ENCODE measurements at places on chromosomes 4 and X.

DNA sequence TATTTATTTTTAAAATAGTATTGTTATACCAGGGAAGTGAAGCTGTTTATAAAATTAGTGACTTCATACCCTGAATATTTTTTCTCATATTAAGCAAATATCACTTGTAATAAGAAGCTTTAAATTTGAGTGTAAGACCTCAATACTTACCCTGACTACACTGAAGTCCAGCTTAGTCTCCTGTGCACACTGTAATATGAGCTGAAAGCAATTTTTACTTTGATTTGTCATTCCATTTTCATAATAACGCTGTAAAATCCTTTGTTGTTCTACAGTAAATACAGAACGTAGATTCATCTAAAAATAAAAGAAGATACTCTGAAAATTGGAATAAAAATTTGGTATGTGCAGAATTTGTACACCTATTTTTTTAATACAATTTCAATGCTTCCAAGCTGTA lies 27.2 kb downstream of the HDX start:
- DNase-seq, result no peak

GRCh38 chr4:140138428-140138827 lies 15.6 kb downstream of the MAML3 start:
- DNase-seq, result no peak

DNA sequence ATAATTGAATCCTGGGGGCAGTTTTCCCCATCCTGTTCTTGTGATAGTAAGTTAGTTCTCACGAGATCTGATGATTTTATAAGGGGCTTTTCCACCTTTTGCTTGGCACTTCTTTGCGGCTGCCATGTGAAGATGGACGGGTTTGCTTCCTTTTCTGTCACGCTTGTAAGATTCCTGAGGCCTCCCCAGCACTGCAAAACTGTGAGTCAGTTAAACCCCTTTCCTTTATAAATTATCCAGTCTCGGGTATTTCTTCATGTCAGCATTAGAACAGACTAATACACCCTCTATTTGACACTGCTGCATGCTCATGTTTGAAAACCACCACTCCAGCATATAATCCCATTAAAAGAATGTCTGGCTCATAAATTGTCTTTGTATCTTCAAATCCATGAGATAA lies 264.4 kb upstream of the ITM2A start:
- DNase-seq, result no peak

DNA sequence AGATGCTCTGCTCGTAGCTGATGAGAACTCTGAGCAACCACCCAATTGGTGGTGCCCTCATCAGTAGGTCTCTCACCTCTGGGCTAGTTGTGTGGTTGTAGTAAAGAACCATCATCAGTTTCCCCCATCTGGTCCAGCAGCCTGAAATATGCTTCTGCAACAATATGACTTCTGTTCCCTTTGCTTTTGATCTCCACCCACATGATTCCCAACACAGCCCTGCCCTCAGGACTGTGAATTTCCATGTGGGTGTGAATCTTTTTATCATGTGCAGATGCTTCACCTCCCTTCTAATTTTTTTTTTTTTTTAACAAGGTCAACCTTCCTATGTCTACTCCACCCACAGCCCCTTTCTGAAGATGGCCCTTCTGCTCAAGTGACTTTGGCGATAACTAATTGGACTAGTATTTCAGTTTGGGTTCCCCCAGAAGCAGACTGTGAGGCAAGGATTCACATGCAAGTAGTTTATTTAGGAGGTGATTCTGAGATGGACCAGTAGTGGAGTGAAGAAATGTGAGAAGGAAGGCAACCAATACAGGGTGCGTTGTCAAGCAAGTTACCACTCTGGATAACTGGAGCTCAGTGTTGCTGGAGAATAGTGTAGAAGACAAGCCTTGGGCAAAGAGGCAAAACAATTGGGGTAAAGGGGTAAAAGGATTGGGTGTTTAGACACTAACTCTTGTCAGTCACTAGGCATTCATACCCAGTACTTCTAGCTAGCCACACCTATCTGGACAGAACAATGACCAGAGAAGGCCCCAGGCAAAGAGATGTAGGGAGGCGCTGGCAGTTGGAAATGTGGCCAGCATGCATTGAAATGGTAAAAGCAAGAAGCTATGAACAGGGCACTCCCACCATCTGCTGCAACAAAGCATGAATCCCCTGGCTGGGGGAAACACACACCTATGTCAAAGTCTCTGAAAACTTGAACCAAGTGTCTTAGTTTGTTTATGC lies 466.2 kb downstream of the BCOR start:
- DNase-seq, result no peak

DNA sequence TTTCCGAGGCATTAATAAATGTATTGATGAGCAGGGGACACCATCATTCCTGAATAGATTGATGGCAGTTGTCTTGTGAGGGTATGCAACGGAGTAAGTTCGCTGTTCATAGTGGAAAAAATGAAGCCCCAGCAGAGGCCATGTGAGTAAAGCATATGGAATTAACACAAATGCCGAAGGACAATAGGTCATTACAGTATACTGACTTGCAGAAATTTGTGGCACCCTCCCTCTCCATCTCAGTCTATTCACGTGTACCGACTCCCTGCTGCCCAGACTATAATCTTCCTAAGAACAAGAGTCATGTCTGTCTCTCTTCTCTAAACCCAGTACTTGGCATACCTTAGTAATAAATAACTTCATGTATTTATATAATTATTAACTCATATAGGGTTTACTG lies 47.1 kb upstream of the PCDH10 start:
- no peak for DNase-seq

DNA sequence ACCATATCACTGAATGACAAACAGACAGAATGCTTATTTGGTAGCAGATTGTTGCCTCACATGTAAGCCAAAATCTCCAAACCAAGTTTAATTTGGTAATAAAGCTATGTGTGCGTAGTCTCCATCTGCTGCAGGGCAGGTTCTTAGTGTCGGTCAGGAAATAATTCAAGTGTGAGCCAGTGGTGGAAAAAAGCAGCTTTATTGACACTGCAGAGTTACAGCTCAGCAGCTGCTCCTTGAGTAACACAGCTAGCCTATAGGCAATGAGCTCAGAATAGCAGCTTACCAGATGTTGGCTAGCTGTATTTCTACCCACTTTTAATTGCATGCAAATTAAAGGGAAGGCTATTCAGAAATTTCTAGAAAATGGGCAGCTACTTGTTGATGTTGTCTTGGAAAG lies 757.8 kb upstream of the HS3ST1 start:
- no peak for DNase-seq

DNA sequence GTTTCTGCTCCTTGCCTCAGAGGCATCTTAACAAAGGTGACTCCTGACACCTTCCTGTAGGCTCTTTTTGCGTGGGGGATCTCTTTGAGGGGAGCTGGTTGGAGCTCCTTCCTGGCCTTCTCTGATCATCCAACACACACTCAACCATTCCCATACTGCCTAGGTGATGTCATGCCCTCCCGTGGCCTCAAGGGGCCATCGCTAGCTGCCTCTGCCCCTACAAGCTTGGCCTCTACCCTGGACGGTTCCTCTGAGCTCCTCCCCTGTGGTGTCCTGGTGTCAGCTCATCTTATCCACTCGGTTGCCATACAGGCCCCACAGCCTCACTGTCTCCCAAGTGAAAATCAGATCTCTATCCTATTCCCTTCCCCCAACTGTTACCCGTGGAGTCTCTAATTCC lies 13.7 kb upstream of the ZNF185 start:
- DNase-seq, result no peak

DNA sequence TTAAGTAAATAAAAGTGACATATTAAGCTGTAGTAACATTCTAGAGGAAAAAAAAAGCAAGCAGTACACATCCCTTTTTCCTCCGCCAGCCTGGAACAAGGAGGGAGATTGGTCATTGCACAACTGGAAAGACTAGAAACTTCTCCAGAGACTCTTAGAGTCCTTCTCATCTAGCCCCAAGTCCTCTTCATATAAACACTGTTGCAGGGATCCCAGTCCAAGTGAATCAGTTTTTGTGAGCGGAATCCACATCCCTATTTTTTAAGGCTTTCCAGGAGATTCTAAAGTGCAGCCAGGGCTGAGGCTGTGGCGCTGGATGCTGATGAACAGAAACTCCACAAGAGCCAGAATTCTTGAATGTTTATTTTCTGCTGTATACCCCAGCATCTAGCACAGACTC lies 23.8 kb downstream of the REELD1 start:
- no peak for DNase-seq

DNA sequence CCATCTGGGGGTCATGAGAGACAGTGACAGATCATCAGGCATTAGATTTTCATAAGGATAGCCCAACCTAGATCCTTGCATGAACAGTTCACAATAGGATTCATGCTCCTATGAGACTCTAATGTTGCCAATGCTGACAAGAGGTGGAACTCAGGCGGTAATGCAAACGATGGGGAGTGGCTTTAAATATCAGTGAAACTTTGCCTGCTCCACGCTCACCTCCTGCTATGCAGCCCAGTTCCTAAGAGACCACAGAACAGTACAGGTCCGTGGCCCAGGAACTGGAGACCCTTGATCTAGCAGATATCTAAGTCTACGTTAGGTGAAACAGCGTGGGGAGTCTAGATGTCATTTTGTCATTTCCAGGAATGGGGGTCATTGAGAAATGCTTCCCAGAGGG lies 165.7 kb downstream of the OR13H1 start:
- DNase-seq, result no peak

- DNase-seq, result no peak
These were observed 586.6 kb downstream of the TLL1 start for GRCh38 chr4:166459621-166460020.

GRCh38 chr4:118936406-118936805 lies 47.8 kb downstream of the SYNPO2 start:
- no peak for DNase-seq

GRCh38 chrX:23765449-23765848 lies 17.5 kb upstream of the SAT1 start:
- DNase-seq, result no peak

GRCh38 chr4:163392328-163392727 lies 48.6 kb downstream of the NPY5R start:
- DNase-seq, result no peak

- DNase-seq, result no peak
These were observed 42.8 kb upstream of the PRDM8 start for GRCh38 chr4:80154545-80154933.

DNA sequence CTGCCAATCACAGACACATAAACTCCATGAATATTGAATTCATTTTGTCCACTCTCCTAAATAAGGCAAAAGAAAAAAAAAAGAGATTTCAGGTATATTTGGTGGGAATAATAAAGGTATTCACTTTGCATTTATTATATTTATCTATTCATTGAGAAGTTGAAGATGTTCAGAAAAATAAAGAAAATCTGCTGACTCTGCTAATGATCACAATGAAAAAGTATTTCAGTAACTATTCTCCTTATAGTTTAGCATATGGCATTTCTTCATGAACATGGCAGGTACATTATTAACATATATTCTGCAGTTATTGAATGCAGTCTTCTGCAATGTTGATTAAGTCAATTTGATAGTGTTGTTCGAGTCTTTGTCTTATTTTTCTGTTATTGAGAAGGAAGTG lies 202.5 kb upstream of the ANKRD50 start:
- DNase-seq, result no peak

DNA sequence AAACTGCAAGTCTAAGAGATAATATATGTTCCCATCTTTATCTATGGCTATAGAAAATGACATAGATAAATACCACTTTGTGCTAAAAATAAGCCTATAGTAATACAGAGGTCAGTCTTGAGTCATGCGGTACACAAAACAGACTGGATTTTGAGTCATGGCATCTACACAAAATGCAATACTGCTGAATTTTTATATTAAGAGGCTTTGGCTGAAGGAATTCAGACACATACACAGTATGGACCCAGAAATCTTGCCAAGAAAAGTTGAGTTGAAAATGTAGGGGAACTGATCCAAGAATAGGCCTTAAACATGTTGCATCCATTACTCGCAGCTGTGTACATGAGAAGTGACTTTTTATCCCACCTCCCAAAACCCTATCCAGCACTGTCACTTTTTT lies 184.4 kb downstream of the TENM3 start:
- DNase-seq, result no peak

- DNase-seq, result no peak
These were observed 28.5 kb upstream of the CRMP1 start for GRCh38 chr4:5921101-5921980.

GRCh38 chrX:146907391-146908240 lies 93.1 kb upstream of the CXorf51A start:
- DNase-seq, result no peak

GRCh38 chrX:22069586-22069985 lies 37.5 kb downstream of the PHEX start:
- DNase-seq, result no peak

GRCh38 chrX:15674514-15674840 lies 9.9 kb upstream of the CLTRN start:
- no peak for DNase-seq

GRCh38 chrX:123153846-123154335 lies 30.2 kb upstream of the GRIA3 start:
- no peak for DNase-seq

DNA sequence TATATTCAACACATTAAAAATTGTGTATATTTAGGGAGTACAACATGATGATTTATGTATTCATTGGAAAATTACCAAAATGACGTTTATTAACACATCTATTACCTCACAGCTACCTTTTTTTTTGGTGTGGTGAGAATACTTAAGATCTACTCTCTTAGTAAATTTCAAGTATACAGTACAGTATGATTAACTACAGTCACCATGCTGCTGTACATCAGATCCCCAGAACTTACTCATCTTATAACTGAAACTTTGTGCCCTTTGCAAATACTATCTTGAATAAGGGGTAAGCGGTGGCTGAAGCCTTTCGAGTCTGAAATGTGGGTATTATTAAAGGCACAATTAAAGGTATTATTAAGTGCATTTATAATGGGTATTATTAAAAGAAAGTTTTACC lies 976 bp downstream of the PHKA1 start:
- no peak for DNase-seq

DNA sequence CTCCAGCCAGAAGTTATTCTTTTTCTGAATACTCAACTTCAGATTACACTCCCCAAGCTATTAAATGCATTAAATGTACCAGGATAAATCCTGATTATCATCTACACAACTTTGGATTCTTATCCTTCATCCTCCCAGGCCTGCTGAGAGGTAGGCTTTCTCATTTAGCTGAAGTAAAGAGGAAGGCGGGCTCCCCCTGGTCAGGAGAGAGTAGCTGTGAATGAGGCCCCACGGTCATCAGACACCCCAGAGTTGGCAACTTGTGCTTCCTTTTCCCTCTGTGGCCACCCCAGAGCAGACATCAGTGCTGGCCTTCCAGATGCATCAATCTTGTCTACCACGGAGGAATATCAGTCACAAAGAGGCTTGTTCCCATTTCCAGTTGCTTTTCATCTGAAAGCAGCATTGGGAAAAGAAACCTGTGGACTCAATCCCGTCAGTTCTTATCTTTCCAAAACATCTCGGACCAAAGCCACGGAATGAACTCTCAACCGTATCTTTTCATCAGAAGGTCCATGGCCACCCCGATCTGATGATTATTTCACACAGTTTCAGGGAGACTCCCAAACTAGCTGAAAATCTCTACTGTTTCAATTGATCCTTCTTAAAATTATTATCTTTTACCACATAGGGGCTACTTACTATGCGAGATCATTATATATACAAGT lies 79.2 kb downstream of the FBXO8 start:
- DNase-seq, result no peak

Measured in GM13977 (cell line).